ENCODE measurements at places on chromosomes 4 and X.
A peak's percentile ranks its signal among the peaks of the same experiment; 100 is the strongest.

DNA sequence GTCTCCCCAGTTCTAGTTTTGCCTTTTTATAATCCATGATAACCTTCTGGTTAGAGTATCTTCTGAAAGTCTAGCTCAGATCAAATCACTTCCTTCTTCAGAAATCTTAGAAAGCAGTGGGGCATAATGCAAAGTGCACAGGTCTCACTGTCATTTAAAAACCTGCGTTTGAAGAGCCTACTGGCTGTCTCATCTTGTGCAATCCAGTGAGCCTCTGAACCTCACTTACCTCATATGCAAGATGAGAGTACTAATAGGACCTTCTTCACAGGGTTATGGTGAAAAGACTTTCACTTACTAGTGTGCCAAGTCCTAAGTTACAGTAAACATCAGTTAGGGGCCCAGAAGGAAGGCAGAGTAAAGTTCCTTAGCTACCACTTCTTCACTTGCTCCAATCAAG lies 131.4 kb downstream of the ENOX2 start:
- no peak for DNase-seq

GRCh38 chr4:147117431-147117830 lies 171.8 kb upstream of the TTC29 start:
- DNase-seq: no peak

DNA sequence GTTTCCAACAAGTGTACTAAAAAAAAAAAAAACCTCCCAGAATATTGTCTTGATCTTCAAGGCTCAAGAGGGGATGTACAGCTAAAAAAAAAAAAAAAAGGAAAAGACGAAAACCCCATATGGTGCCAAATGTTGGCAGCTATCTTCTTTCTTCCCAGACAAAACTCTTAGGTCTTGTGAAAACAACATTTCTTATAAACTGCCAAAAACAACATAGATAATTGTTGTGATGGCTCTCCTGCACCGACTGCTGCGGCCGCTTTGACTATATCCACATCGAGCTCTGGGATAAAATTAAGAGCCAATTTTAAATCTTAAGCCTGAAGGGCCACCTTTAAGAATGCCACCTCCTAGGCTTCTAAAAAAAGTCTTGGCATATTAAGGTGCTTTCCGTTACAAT lies 23.5 kb downstream of the PDGFC start:
- DNase-seq: no peak

DNA sequence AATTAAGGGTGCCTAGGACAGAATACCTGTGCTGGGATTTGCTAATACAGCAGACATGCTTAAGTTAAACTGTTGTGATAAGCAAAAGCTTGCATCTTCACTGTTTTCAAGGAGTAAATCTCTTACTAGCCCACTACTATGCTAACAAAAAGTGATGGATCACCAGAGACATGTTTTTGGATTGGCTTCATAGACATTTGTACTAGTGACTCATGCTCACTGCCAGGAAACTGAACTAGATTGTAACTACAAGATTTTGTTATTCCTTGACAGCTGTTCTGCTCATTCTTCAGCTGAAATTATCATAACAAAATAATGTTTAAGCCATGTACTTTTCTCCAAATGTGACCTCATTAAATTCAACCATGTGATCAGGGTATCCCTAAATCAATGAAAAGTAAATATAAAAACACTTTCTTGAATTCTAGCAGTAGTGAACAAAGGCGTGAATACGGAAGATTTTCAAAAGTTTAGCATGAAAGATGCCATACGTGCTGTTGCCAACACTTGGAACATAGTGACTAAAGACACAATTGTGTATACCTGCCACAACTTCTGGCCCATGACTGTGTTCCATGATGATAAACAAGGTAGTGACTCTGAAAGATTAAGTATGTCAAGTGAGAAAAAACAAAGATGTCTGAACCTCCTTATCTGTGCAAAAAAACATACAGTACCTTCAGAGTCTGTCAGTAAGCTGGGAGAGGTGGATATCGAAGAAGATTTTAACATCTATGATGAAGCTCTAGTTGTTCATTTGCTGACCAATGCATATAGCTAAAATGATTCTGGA lies 154.0 kb downstream of the BTC start:
- peak; percentile 49 for DNase-seq

DNA sequence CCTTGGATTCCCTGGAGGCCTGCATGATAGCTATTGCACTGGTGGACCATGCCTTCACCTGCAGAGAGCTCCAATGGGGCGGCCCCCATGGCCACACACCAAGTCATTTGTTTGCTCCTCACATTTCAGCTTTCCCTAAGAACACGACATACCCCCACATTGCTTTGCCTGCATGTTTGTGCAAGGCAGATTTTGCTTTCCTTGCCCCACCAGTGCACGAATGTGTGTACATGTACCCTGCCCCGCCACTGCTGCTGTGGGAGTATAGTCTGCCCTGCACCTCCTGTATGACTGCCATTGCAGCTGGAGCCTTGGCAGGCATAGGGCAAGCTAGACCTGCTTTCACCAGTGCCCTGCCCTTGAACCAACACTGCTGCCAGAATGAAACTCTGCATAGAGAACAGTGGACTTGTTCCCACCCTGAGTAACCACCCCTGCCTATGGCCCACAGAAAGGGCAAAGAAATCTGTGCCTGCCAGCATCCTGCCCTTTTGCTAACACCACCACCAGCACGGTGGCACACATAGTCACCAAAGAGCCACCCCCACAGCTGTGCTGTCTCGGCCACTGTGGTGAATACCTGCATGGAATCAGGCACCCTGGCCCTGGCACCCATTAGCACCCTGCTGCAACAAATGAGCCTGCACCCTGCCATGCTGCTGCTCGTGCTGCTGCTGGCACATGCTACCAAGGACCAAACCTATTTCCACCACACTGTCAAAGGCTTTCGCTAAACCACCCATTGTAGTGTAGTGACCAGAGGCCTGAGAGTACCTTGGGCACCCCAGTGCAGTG lies 661.7 kb upstream of the FAM241A start:
- DNase-seq: no peak

DNA sequence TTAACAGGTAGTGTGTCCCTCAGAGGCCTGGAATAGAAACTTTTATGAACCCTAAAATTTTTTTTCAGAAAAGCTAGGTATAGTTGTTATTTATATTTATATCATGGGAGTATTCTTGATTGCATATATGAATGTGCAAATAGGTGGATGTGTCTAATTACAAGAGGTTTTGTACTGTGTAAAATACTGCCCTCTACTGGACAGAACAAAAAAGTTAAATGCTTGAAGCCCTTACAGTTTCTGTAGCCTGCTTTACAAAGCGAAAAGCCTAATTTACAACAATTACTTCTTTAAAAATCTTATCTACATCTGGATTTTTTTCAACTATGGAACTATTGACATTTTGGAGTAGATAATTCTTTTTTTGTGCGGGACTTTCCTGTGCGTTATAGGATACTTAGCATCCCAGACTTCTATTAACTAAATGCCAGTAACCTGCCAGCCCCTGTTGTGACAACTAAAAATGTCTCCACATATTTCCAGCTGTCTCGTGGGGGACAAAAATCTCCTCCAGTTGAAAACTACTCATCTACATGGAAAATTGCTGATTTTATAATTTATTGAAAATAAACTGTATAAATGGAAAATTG lies 35.1 kb downstream of the ENPEP start:
- peak; percentile 57 for DNase-seq

Data from fibroblast of skin of back (primary cell).